ENCODE measurements at places on chromosomes 1 and 21. TPM values are rescaled to one million over a fixed set of nuclear protein-coding genes. Genes with fewer than 3 reads are reported as not detected.

LAX1 gene
- 12.0 TPM for total RNA-seq

- no peaks in the 10 kb centered on the region for H3K36me3 ChIP-seq
- no peaks in the 10 kb centered on the region for H3K4me1 ChIP-seq
- H3K27ac ChIP-seq, result no peak overlapping the region
Observed at GRCh38 chr1:179014123-179014522, 11.6 kb upstream of the FAM20B start.

DNA sequence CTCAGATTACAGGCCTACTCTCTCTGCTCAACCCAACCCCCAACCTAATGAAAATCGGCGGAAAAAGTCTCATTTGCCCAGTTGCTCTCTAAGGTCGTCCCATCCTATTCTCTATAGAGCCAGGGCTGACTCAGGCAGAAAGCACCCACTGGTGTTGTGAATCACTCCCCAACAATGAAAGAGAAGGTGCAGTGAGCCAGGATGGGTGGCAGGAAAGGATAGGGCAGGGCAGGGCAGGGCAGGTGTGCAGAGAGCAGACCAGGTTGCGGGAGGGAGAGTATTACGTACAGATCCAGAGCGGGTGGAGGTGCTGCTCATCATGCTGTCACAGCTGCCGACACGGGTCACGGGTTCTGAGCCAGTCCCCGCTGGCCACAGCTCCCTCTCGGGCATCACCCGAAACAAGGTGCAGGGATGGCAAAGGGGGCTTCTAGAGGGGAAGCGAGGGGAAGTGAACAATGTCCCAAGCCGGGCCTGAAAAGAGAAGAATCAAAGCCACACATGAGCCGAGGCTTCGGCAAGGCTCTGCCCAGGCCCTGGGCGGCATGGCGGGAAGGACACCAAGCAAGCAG lies 5.3 kb downstream of the C1orf116 start:
- H3K4me1 ChIP-seq, result no peaks in the 10 kb centered on the region
- H3K36me3 ChIP-seq, result no peaks in the 10 kb centered on the region
- no peak overlapping the region for H3K27ac ChIP-seq
- H3K27me3 ChIP-seq, result peaks cover 48% of the 10 kb centered on the region

GRCh38 chr1:197304638-197305200 lies 36.7 kb downstream of the CRB1 start:
- H3K36me3 ChIP-seq, result no peaks in the 10 kb centered on the region
- no peak overlapping the region for H3K27ac ChIP-seq
- no peaks in the 10 kb centered on the region for H3K4me1 ChIP-seq
- no peak overlapping the region for H3K4me3 ChIP-seq
- no peaks in the 10 kb centered on the region for H3K27me3 ChIP-seq

- no peak overlapping the region for H3K4me3 ChIP-seq
- H3K36me3 ChIP-seq, result no peaks in the 10 kb centered on the region
- no peaks in the 10 kb centered on the region for H3K4me1 ChIP-seq
- no peak for DNase-seq
Observed at GRCh38 chr1:230735447-230735846, 11.7 kb upstream of the CAPN9 start.

DNA sequence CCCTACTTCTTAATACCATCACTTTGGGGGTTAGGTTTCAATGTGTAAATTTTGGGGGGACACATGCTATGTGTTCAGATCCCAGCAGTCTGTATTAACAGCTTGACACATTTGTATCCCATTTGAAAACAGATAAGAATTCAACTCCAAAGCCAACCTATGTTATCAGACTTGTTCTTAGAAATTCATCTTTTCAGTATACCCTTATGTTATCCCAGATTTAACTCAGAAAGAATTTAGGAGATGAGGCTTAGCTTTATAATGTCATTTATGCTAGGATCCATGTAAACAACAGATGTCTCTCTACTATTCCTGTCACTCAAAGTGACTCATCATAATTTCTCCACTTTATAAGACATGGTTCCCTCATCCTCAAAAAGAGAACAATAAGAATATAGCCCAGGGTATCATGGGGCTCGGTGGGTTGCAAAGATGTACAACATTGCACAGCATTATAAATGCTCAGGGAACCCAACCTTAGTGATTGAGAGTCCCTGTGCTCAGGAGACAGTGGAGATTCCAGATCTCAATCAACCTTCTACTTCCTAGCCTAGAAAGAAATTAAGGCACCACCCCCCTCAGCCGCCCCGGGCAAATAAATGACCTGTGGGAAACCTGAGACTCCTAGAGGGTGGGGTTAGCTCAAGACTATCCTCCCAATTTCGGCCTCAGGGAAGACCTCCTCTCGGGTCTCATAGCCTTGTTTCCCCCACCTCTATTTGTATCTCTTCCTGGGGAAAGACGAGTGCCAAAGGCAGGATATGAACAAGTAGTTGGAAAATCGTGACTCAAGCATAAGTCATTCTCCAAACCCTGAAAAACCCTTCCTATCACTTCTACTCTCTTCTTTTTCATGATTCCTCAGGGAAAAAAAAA lies 265.1 kb upstream of the CAMK1G start:
- no peak overlapping the region for H3K4me3 ChIP-seq
- no peaks in the 10 kb centered on the region for H3K27me3 ChIP-seq
- H3K27ac ChIP-seq, result no peak overlapping the region
- no peaks in the 10 kb centered on the region for H3K36me3 ChIP-seq
- no peak for DNase-seq

FCMR gene
- total RNA-seq, result 146 TPM

TAF1A gene
- total RNA-seq, result 15.2 TPM
